Activated CD4-positive, alpha-beta T cell treated with anti-CD3 and anti-CD28 coated beads, Interleukin-2, amount 50 U/mL, for 16 hours (primary cell): ENCODE measurements at places on chromosomes 3 and 15.

DNA sequence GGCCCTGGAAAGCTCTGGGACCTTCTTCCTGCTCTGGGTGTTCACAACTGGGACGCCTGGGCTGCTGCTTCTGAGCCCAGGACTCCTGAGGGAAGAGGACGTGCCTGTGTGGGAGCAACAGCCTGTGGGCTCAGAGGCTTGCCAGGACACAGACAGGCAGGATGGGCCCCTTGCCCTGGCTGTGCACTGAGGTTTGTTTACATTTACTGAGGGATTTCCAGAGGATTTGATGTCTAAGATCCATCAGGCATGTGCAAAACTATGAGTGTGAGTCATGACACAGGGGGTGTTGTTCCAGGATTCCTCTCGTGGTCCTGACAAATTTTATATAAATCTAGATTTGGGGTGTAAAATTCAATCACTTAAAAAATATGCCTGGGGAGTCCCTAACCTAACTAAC, 10.6 kb downstream of the CCR9 start:
- DNase-seq: no peak

GRCh38 chr15:56351353-56351752, 13.9 kb upstream of the TEX9 start:
- no peak for DNase-seq

DNA sequence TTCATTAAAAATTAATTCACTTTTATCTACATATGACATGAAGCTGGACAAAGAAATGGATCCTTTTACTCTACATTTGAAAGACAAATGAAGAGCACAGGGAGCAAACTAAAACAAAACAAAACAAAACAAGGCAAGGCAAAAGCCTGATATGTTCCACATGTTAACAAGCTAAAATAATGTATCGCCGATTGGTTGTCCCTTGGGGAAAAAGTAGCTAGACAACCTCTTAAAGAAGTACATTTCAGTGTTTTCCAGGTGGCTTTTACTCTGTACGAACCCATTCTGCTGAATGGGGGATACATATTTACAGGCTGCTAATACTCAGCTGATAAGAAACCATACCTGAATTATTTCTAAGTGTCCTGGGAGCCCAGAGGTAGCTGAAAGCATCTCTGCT, 493.0 kb upstream of the TBL1XR1 start:
- no peak for DNase-seq

DNA sequence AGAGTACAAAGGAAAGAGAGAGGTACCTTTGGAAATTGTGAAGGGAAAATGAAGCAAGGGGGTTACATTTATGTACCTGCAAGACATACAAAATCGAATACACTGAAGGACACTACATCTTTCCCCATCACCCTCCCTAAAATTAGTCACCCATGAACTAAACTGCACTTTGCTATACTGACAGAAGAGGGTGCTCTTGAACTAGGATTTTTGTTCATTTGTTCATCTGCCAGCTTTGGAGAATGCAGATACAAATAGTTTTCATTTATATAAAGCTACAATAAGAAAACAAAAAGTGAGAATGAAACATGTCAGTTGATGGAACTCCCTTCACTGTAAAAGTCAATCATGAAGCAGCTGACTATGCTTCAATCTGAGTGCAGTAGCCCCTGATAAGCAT, 55.7 kb downstream of the PCCB start:
- DNase-seq: peak; percentile 31

GRCh38 chr3:35739964-35740527, 100.7 kb downstream of the ARPP21 start:
- no peak for DNase-seq
